ENCODE measurements at places on chromosomes 2 and 18. TPM values are rescaled to one million over a fixed set of nuclear protein-coding genes. Genes with fewer than 3 reads are reported as not detected.

Gene RAD51AP2
- total RNA-seq = not detected

Gene KYNU
- not detected for total RNA-seq

Gene PTPN18
- 95.3 TPM for total RNA-seq

Gene SPATS2L
- total RNA-seq = 23.1 TPM

Gene ATP5F1A
- total RNA-seq = 311 TPM

Gene FBXO15
- 0.63 TPM for total RNA-seq

Gene ADAM17
- total RNA-seq = 23.0 TPM

Gene PARD6G
- total RNA-seq = 0.46 TPM

Gene C1QL2
- not detected for total RNA-seq

Gene MC4R
- total RNA-seq = not detected

Gene PDE11A
- not detected for total RNA-seq

Measured in activated naive CD4-positive, alpha-beta T cell treated with anti-CD3 and anti-CD28 coated beads, Interleukin-2, amount 10 ng/mL, durations not matched to agents 5 hours and 36 hours (primary cell).